ENCODE measurements at places on chromosomes 4 and X.

DNA sequence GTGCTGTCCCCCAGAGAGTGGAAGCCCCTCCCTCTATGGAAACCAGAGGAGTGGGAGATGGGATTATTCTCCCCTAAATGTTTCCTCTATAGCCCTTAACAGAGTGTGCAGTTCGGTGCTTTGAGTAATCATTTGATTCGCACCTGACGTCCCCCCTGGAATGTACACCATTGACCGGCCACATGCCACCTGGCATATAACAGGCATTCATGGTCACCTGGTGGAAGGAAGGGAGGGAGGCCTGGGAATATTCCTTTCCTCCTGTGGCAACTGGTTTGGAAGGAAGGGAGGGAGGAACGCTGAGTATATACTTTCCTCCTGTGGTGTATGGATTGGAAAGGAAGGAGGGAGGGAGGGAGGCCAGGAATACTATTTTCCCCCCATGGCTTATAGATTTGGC is 77.2 kb downstream of the CRMP1 start:
- no peak for DNase-seq

DNA sequence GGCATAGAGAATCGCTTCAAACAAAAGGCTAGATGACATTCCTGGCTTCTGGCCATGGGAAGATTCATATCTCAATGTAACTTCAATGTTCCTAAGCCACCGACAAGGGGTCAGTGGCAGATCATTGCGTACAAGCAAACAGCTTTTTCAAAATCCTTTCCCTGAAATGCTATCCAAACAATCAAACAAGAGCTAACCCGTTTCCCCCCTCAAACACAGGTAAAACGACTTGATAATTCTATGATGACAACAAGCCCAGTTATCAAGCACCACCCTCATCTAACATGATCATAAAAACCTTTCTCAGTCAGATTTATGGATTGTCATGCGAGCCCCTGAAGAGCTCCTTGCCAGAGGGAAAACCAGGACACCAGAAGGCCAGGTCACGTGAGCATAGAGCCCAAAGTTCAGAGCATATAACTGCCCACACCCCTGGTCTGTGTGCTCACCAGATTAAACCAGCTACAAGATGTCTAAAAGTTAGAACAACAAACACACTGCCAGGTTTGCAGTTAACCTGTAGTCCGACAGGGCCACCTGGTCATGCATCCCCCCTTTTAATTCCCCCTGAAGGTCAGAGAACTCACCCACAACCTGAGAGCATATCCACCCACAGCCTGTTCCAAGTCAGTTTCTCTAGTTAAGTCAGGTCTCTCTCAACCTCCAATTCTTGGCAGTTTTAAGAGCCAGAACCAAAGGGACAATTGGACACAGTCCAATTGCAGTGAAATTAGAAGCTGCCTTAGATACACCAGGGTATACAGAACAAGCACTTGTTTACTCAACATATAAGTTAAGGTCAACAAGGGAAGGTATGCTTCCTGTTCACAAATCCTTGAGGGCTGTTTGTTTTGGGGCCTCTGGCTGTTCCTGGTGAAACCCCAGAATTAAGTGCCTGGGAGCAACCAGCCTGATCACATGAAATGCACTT is 248.1 kb upstream of the PPARGC1A start:
- no peak for DNase-seq

DNA sequence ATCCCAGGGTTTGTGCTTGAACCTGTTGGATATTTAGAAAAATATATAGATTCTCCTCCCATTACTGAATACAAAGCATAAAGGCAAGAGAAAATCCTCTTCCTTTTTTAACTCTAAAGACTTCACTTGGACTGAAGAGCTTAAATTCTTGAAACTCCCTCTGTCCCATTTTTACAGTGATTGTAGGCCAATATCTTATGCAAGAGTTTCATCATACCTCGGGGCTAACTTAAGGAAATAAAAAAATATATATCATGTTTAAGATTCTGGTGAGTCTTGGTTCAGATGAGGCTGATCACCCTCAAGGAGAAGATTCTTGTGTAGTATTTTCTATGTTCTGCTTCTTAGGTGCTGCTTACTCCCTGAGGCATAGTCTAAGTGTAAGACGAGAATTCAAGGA is 1449.6 kb downstream of the C4orf33 start:
- DNase-seq: no peak

GRCh38 chr4:121182296-121182695 is 18.2 kb upstream of the TNIP3 start:
- no peak for DNase-seq

GRCh38 chr4:6703786-6704185 is 5.9 kb downstream of the MRFAP1L1 start:
- DNase-seq: no peak

Measured in iPS-NIHi11 (cell line).